Panc1 (cell line): ENCODE measurements at places on chromosomes 12 and 14.

- DNase-seq = no peak
These were observed 13.9 kb upstream of the LRTM2 start for GRCh38 chr12:1806301-1807086.

GRCh38 chr14:37019488-37019887 lies 152.9 kb downstream of the SLC25A21 start:
- DNase-seq = no peak

- no peak for DNase-seq
These were observed 40.4 kb downstream of the TMCC3 start for GRCh38 chr12:94609917-94610443.

DNA sequence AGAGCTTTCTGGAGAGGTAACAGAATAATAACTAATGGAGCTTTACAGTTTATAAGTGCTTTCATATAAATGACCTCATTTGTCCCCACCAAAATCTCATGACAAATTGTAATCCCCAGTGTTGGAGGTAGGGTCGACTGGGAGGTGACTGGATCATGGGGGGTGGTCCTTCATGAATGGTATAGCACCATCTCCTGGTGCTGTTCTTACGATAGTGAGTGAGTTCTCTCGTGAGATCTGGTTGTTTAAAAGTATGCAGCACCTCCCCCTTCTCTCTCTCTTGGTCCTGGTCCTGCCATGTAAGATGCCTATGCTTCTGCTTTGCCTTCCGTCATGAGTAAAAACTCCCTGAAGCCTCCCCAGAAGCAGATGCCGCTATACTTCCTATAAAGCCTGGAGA lies 423.3 kb upstream of the GARIN6 start:
- no peak for DNase-seq

DNA sequence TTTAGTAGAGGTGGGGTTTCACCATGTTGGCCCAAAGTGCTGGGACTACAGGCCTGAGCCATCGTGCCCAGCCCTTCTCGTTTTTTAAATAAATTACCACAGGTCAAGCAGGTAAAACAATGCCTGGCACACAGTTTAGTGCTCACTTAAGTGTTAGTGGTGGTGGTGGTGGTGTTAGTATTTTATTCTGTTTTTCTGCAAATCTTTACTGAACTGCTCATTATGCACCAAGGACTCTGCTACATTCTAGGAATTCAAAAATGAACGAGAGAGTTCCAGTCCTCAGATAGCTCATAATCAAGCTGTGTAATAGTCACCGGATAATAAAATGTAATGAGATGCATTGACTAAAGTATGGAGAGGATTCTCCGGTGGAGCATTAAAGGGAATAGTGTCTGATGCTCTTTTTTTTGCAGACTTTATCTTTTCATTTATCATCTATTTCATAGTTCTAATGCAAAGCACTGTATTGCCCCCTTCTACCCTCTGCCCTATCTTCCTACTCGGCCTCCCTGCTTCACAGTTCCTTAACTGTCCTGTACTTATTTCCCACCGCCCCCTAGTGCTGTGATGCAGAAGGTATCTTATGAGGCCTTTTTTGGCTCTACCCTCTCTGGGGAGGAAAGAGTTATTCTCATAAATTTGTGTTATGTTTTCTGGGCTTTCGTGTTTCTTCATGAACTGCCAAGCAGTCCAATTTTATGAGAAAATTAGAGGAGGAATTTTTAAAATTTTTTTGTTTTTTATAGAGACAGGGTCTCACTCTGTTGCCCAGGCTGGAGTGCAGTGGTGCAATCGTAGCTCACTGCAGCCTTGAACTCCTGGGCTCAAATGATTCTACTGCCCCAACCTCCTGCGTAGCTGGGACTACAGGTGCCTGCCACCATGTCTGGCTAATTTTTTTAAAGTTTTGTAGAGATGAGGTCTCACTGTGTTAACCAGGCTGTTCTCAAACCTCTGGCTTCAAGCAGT lies 1.0 kb downstream of the ITFG2 start:
- DNase-seq = no peak

DNA sequence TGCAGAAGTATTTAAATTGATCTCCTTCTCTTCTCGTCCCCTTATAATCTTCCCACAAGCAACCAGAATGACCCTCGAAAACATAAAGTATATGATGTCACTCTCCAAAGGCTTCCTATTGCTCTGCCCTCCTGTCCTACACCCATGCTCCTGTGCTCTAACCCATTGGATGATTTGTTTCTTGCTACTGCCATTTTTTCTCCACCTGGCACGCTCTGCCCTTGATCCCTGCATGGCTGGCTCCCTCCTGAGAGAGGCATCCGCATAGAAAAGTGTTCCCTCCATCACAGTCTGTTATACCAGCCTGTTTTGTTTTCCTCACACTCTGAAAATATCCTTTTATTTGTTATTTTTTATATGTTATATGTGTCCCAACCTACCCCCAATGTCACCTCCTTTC lies 19.8 kb downstream of the MYRFL start:
- DNase-seq = no peak

- no peak for DNase-seq
These were observed 26.7 kb downstream of the DNM1L start for GRCh38 chr12:32705783-32706182.

GRCh38 chr12:89775063-89775985 lies 66.7 kb upstream of the ATP2B1 start:
- no peak for DNase-seq

DNA sequence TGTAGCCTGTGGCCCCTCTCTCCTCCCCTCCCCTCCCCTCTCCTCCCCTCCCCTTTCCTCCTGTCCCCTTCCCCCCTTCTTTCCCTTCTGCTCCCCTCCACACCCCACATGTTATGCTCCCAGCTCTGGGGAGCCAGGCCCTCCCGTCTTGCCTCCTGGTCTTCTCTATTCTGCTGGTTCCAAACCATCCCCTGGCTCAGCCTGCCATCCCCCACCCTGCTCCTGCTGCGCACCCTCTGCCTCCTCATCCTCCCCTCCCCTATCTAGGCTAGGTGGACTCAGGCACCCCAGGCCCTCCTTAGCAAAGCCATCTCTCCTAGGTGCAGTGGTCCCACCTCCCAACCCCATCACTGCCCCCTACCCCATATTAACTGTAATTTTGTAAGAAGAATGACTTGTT lies 99.5 kb downstream of the CALM1 start:
- no peak for DNase-seq

DNA sequence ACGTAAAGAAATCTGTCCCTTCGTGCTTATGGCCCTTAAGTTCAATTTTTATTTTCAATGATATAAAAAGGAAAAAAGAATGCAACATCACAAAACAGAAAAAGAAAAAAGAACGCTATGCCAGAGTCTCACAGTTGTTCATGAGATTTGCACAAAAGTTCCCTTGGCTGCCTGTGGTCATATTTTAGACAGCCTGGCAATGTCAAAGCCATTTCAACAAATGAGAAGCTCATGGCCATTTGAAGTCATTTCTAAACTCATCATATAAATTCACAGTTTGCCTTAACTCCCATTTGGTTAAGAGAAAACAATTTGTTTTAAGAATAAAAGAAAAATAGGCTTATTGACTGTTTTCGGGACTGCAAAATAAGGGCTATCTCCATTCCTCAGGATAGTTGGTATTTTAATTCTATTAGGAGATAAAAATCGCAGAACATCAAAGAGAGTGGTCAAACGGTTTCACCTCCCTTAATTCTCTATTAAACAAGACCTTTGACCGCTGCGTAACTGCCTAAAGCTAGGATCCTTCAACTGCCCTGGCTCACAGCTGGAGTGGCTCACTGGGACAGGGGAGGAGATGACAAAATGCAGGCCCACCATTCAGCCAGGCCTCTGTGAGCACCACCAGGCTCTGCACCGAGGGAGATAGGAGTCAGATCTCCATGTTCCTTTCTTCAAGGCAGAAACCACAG lies 119.2 kb upstream of the DAAM1 start:
- DNase-seq = no peak
